ENCODE measurements at places on chromosomes 3 and 15.

- peak; percentile 73 for DNase-seq
Measured at GRCh38 chr15:87604857-87605446, 651.6 kb downstream of the NTRK3 start.

GRCh38 chr3:39407259-39407629 is 724 bp downstream of the RPSA start:
- no peak for DNase-seq

- no peak for DNase-seq
Measured at GRCh38 chr3:49940667-49941249, 808 bp downstream of the RBM6 start.

- no peak for DNase-seq
Measured at GRCh38 chr3:175692256-175692655, 833.1 kb downstream of the NAALADL2 start.

- no peak for DNase-seq
Measured at GRCh38 chr3:100230710-100231109, 30.1 kb upstream of the TBC1D23 start.

GRCh38 chr3:106018929-106019550 is 150.2 kb upstream of the CBLB start:
- DNase-seq = no peak

- DNase-seq = no peak
Measured at GRCh38 chr3:124063197-124063909, 71.4 kb upstream of the ROPN1 start.

DNA sequence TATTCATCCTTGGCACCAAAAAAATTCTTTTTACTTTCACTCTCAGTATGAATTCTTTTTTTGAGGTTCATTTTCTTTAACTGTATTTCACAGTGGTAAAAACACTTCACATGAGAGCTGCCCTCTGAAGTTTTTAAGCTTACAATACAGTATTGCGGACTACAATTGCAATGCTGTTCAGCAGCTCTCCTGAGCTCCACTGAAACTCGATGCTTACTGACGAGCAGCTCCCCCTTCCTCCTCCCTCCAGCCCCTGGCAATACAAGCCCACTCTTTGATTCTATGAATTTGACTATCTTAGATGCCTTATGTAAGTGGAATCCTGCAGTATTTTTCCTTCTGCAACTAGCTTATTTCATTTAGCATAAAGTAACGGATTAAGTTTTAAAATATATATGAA is 183.4 kb downstream of the ADAMTS17 start:
- DNase-seq = no peak

- no peak for DNase-seq
Measured at GRCh38 chr3:172047567-172048115, 8.3 kb downstream of the FNDC3B start.

DNA sequence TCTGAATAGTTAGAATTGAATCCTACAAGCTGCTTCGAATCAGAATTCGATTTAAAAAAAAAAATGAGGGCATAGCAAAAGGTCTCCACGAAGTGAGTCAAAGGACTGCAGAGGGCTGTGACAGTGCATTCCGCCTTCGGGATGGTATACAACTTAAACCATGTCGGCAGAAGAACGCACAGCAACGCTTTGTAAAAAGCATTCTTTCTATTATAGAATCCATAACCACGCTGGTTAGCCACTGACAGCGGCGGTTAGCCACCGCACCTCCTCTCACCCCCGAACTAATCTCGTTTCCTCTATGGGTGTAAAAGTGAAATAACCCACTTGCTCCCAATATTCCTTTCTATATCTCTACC is 664 bp upstream of the PIK3CA start:
- no peak for DNase-seq

DNA sequence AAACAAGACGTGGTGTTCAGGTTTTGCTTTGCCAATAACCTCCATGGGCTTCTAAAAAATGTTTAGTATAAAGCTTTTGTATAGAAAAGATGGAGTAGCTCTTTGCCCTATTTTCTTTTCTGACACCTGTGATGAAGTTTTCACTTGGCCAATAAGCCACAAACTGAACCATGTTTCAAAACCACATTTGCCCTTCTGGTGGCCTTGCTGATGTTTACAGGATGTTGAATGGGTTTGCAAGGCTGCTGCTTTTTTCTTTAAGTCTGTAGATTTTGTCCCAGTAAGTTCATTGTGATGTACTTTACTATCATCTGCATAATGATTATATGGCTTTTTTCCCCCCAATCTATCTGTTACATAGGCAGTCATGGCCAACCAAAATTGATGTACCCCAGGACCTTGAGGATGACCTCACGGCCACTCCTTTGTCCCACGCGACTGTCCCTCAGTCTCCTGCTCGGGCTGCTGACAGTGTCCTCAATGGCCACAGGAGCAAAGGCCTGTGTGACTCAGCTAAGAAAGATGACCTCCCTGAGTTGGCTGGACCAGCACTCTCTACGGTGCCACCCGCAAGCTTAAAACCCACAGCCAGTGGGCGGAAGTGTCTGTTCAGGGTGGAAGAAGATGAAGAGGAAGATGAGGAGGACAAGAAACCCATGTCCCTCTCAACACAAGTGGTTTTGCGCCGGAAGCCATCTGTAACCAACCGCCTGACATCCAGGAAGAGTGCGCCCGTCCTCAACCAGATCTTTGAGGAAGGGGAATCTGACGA is 60.8 kb downstream of the SNRK start:
- no peak for DNase-seq

DNA sequence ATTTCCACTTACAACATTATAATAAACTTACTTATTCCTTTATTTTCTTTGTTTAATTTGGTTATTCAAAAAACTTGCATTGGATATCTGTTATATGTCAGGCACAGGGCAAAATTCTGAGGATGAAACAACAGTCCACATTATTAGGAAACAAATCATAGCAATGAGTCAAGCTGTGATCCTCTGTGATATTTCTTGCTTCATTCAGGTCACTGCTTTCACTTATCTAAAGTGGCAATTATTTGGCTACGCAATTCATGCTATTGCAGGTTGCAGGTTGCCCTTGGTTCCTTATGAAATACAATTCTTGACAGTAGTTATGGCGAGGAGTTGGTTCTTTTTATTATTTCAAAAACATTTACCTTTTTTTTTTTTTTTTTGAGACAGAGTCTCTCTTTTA is 66.4 kb upstream of the CNTN6 start:
- DNase-seq = no peak

DNA sequence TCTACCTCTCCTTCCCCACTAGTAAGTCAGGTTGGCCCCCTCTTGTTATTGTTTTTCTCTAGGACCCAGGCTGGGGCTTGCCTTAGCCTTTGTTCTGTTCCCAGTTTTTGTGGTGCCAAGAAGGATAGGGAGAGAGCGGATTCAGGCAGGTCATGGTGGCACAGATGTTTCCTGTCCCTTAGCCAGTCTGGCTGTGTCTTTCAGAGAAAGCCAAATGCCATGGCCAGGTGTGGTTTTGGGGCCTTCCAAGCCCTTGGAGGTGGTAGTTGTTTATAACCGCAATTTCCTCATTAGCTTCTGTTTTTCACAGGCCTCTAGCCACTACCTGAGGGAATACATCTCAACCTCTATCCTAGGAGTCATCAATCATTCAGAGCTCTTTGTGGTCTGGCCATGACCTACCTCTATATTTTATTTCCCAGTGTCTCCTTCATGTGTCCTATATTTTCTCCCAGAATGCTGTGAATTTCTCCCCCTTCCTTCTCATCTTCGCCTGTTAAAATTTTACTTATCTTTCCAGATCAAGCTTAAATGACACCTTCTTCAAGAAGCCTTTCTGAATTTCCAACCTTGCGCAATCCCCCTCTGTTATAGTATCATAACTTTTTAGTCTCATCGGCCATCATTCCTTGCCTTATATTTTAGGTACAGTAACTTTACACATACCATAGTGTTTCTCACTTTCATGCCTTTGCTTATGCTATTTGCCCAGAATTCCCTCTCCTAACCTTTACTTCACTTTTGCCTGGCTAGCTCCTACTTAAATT is 38.2 kb downstream of the TIMP4 start:
- DNase-seq = no peak

DNA sequence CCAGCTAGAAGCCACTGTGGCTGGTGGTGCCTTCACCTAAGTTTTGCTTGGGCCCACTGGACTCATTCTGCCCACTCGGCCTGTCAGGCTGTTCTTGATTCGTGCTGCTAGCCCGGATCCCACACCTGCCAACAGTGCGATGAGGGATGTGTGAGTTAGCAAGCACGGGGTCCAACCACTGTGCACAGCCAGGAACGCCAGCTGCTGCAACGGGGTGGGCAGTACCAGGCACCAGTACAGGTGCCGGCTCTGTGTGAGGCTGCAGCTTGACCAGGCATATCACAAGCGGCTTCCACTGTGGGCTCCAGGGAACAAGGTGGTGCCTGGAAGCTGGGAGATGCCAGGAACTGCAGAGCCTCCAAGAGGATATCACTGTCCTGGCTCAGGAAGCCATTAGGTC is 481.2 kb downstream of the OTOL1 start:
- no peak for DNase-seq

DNA sequence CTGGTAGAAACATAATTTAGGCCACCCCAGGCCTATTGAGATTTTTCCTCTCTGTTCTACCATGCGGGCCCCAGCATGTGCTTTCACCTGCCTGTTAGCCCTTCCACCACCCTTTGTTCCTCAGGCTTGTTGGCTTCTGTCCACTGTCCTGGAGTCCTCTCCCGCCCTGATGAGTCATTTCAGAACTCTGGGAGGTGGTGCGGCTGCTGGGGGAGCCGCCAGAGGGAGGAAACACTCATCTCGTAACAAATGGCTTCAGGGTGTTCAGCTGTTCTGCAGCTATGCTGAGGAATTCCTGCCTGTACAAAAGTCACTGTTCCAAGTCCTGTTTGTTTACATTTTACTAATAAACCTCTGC is 36.3 kb downstream of the LRTM1 start:
- DNase-seq = peak; percentile 72

GRCh38 chr3:177904621-177905020 is 631.6 kb upstream of the KCNMB2 start:
- DNase-seq = no peak

- DNase-seq = no peak
Measured at GRCh38 chr3:113802795-113803455, 35.7 kb upstream of the GRAMD1C start.

DNA sequence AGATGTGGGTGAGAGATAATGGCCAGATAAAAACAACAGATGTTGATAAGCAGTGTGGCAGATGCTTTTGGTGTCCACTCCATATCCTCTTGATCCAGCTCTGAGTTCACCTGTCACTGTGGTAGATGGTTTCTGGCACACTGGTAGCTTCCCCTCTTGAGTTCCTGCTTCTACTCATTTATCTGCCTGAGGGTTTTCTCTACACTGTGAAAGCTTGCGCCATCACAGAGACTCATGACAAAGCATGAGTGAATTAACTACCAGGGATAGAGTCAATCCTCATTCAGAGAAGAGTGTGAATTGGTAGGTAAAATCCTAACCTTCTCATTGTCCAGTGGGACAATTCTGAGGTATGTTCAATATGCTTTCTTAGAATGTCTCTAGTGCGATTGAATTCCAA is 50.0 kb upstream of the ARHGEF26 start:
- no peak for DNase-seq

- no peak for DNase-seq
Measured at GRCh38 chr3:170909129-170909903, 879 bp upstream of the EIF5A2 start.

- no peak for DNase-seq
Measured at GRCh38 chr3:47057212-47057671, 77.8 kb downstream of the NBEAL2 start.

DNA sequence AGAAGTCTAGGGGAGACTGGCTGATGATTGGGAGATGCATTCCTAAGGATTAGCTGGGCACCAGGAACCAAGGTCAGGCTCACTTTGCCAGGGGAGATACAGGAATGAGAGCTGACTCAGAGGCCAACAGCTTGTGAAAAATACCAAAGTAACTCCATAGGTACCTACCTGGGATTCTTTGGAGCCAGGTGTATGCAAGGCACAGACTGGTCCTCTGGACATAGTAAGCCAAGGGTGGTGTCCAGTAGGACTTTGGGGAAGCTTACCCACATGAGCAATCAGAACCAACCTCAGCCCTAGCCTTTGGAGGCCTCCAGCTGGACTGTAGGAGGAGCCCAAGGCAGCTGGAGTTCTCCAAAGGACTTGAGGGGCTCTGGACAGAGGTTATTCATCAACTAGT is 47.5 kb downstream of the CRYGS start:
- peak; percentile 32 for DNase-seq

GRCh38 chr3:194631696-194632095 is 1.5 kb downstream of the TMEM44 start:
- DNase-seq = no peak

- no peak for DNase-seq
Measured at GRCh38 chr15:57319226-57319918, 56.9 kb upstream of the CGNL1 start.

DNA sequence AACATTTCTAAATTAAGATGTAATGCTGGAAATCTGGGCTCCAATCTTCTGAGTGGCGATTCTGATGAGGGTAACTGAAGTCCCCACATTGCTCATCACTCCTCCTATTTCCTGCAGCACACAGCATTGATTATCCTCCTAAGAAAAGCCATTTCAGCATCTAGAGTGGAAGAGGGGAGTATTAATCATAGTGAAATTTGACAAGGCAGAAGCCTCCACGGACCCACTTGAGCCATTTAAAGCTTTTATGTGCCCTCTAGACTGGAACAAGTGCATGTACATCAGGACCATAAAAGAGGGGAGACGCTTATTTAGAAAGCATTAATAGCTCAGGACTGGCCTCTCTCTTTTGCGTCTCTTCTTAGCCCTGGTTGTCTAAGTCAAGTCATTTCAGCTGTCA is 25.8 kb downstream of the AQP9 start:
- DNase-seq = no peak

- no peak for DNase-seq
Measured at GRCh38 chr3:81769299-81769698, 7.9 kb upstream of the GBE1 start.

DNA sequence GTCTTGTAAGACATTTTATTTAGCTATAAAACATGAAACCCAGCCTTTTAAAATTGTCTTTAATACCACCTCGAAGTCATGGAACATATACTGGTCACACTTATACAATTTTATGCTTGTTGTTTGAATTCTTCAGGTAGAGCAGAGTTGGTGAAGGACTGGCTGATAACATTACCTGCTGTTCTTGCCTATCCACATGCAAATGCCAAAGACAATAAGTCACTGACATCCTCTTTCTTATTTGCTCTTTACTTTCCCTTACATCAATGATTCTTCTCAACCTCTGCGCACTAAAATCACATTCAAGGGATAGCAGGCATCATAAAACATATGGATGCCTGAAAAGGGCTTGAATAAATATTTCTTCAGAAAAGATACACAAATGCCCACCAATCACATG is 392.5 kb upstream of the ATP11B start:
- DNase-seq = no peak

DNA sequence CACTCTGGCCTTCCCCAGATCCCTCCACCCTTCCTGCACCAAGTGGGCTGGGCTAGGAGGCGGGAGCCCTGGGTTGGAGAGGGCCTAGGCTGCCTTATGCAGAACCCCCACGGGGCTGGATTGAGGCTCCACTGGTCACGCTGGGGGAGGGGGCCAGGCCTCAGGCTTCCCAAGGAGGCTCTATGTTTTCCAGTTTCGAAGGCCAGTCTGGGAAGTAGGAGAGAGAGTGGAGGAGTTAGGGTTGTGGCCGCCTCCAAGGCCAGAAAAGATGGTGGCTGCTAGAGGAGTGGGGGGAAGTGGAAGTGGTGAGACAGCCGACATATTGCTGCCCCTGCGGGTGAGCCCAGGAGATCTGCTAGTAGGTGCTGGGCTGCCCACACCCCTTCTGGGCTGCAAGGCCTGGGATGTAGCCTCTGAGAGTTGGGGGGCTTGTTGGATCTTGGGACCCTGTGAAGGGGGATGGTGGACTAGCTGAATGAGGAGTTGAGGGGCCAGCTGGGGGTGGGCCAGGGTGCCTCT is 1.2 kb downstream of the GNAI2 start:
- DNase-seq = peak; percentile 82

- DNase-seq = no peak
Measured at GRCh38 chr3:139340784-139341183, 3.0 kb upstream of the MRPS22 start.

- no peak for DNase-seq
Measured at GRCh38 chr15:96332637-96333121, 2.2 kb downstream of the NR2F2 start.
